Posterior vena cava (tissue), 2 donors: ENCODE measurements at places on chromosomes 1 and 21.

DNA sequence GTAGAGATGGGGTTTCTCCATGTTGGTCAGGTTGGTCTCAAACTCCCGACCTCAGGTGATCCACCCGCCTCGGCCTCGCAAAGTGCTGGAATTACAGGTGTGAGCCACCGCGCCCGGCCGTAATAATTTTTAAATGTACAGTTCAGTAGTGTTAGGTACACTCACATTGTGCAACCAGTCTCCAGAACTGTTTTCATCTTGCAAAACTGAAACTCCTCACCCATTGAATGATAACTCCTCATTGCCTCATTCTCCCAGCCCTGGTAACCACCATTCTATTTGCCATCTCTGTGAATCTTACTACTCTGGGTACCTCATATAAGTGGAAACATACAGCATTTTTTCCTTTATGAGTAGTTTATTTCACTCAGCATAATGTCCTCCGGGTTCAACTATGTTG, 3.4 kb downstream of the NLRP3 start:
- DNase-seq = no peak

DNA sequence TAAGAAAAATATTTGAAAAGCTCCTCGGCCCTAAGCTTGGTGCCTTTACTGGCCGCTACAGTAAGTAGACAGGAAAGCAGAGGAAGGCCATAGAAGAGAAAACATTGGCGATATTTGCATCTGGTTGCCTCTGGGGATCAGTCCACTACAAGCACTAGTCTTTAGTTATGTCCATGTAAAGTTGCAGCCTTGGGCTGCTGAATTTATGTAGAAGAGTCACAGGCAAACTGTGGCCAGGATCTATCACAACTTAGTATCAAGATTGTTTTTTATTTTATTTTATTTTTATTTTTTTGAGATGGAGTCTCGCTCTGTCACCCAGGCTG, 228.7 kb upstream of the CAMK1G start:
- DNase-seq = no peak

- DNase-seq = no peak
Observed at GRCh38 chr1:57839526-57839925, 415.7 kb upstream of the DAB1 start.

- no peak for DNase-seq
Observed at GRCh38 chr1:938088-938683, 14.5 kb downstream of the SAMD11 start.

- no peak for DNase-seq
Observed at GRCh38 chr21:15121655-15122120, 56.9 kb upstream of the NRIP1 start.

GRCh38 chr21:26443291-26443690, 129.8 kb downstream of the CYYR1 start:
- no peak for DNase-seq

- no peak for DNase-seq
Observed at GRCh38 chr1:151710187-151710840, 6.3 kb downstream of the CELF3 start.

DNA sequence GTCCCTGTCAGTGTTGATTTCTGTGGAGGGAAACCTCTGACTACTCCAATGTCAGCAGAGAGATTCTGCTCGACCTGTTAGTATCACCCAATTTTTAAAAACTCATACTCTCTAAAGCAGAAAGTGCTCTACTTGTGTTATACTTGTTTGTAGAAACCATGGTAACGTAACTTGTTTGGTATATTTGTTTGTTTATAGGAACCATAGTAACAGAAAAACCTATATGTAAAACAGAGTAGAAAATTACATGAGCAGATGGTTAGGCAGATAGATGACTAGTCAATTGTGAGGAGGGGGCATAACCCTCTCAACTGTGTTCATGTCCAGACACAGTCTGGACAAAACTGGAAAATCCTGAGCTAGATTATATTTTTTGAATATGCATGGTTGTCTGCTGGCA, 6.7 kb downstream of the TRIM45 start:
- no peak for DNase-seq

DNA sequence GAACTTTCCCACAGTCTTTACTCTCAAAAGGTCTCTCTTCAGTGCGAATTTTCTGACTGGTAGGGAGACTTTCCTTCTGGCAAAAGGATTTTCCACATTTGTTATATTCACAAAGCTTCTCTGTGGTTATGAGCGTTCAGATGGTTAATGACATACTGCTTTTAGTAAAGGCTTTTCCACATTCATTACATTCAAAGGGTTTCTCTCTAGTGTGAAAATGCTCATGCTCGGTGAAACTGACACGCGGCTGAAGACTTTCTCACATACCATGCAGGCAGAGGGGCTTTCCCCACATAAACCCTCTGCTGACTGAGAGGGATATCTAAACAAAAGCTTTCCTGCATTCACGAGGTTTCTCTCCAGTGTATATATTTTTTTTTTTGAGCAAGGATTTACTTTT, 9.9 kb upstream of the KLF18 start:
- no peak for DNase-seq
